Hematopoietic multipotent progenitor cell treated with erythropoietin and hydrocortisone succinate and interleukin-3 and kit ligand, for 8 days (in vitro differentiated cells): ENCODE measurements at places on chromosomes 3 and 15.

GRCh38 chr15:65215496-65215895 is 4.2 kb upstream of the CILP start:
- no peak for DNase-seq

DNA sequence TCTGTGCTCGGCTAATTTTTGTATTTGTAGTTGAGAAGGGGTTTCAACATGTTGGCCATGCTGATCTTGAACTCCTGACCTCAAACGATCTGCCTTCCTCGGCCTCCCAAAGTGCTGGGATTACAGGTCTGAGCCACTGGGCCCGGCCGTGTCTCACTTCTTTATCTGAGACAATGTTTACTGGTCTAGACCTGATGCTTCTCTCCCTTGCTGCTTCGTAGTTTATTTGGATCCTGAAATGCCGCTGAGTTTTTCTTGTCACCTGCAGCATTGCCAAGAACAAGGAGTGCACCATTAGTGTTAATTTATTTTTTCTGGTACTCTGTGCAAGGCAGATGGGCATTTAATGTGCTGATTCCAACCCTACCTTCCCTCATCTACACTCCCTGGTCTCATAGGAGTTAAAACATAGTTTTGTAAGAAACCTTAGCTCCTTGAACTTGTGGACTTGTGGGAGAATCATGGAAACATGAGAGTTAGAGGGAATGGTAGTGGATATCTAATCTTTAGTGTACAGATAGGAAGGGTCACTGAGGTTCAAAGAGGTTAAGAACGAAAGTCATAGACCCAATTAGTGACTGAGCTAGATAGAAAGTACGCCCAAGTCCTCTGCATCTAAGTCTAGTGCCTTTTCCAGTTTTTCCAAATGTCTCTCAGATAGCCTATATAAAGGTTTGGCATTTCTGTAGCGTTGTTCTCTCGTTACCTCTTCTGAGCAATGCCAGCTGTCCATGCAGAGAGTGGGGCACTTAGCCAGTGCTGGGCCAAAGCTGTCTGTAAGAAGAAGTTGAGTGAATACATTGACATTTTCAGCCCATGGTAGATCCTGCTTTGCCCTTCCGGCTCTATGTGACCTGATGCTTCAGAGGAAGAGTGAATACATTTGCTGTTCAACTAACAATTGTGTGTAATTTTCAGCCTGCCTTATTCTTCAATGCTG is 244.1 kb downstream of the LPP start:
- no peak for DNase-seq

DNA sequence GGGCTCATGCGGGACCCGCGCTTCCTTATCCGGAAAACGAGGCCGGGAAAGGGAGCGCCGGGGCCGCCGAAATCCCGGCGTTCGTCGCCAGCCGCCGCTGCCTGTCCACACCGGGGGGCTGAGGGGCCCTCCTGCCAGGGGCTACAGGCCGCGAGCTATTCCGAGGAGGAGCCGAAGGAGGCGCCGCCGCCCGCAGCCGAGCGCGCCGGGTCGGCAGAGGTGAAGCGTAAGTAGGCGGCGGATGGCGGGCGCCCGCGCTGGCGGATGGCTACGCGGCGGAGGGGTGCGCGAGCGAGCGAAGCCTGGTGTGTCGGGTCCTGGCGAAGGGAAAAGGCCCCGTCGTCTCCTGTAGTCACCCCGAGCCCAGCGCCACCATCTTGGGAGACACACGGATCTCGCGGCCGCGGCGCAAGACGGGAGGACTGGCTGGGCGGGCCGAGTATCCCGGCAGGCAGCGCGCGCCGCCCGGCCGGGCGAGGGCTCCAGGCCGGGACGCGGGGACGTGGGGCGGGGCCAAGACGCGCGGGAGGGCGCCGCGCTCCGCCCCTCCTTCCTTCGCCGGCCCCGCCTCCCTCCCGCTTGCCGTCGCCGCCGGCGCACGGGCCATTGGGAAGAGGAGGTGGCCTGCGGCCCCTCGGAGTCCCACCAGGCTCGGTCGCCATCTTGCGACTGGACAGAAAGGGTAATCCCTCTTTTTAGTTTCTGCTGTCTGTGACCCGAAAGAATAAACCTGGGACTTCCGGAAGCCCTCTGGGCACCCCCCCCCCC is at the start of gene UBE3A:
Gene UBE3A (minus strand): TSS at position 424 of the 768 bp plus-strand sequence. CDS start 29,917 bp downstream, outside the sequence.
- peak; percentile 89 for DNase-seq

DNA sequence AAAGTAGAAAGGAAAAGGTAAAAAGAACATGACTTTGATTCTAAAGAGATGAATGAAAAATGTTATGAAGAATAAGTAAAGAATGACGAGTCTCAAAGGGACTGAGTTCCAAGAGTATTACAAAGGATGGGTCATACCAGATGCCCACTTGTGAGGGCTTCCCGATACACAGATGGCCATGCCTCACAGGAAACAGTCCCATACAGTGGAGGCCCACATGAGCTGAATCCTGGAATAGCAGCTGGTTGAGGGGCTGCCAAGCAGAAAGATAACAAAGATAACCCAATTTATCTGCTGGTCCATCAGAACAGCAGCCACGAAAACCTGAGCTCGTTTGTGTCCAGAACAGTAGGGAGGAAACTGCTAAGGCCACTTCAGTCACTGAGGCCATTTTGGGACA is 3.7 kb downstream of the SSR3 start:
- no peak for DNase-seq

DNA sequence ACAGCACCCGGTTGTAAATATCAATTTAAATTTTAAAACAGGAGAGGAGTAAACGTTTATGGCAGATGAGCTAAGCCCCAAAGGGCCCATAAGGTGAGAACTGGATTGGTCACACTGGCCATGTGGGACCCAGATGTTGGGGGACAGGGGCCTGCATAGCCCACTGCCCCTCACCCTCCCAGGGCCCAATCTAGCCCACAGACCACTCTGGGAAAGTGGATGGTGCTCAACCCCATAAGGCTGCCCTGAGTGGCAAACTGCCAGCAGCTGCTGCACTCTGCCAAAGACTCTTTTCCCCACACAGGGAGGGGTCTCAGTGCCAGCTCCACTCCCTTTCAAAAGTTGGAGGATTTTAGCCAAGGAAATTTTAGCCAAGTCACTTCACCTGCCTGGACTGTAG is 42.5 kb downstream of the CCDC12 start:
- no peak for DNase-seq

DNA sequence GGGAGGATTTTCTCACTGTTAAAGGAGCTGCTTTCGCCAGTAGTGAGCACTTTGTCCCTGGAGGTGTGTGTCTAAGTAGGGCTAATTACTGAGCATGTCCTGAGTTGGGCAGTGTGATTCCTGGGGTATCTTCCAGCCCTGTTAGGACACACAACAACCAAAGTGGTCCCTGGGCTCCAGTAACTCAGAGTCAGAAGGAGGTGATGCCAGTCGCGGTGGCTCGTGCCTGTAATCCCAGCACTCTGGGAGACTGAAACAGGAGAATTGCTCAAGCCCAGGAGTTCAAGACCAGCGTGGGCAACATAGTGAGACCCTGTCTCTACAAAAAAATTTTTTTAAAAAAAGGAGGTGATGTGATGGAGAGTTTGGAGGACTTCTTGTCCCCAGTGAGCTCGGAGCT is 37.5 kb downstream of the PML start:
- DNase-seq = no peak

DNA sequence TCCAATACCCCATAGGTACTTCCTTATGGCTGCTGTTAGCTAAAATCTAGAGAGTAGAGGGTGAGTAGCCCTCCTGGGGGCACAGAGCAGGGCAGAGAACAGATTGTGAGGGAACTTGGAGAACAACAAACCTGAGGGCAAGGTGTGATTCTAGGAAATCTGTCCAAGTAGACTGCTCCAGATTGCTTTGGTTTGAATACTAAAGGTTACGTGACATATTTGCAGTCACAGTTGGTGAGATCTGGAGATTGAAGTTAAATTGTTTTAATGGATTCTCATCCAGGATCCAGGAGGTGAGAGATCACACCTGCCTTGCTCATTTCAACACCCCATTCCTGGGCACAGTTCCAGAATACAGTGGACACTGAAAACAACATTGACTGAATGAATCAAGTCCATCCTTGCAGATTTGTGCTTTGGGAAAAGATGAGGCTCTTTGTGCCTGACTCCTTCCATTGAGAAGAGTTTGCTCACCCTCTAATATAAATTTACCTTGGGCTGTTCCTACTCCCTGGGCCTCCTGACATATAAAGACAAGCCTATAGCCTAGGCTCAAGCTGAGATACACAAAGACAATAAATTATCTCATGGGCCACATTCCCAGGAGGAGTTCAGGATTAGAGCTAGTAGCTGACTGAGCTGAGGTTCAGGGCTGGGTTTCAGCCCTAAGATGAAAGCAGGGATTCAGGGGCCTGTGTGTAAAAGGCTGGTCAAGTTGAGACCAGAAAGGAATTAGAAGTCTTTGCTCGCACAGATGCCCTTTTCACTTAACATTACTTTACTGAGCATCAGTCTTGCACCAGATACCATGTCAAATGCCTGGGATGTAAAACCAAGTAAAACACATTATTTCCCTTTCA is 400.9 kb upstream of the MCTP2 start:
- DNase-seq = no peak

DNA sequence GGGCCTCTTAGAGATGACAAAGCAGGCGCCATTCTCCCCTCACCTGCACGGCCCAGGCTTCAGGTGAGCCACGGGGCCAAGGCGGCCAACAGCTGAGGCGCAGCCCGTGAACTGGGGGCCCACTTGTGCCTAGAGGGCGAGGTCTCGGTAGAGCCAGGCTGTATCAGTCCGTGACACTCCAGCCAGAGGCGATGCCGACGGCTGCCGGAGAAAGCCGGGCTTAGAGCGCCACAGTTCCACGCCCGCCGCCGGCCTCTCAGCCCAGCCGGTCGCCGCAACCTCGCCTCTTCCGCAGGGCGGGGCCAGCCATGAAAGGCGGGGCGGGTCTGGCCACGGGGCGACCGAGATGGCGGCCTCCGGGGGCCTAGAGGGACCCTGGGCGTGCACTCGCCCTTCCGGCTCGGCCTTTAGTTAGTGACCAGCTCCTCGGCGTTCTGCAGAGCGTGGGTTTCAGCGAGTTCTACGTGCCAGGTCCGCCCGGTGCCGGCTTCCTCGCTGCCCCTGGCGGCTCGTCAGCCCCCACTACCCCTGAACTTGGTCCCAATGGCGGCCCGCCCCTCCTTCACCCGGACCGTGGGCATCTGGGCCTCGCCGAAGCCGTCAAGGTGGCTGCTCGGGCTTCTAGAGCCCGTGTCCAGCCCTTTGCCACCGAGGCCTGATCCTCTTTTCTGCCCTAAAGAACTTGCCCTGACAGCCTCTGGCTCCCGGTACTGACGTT is at the start of gene ZNF621:
Gene ZNF621 (plus strand): TSS at position 393 of the 718 bp plus-strand sequence. CDS start 881 bp downstream, outside the sequence.
- peak; percentile 84 for DNase-seq

DNA sequence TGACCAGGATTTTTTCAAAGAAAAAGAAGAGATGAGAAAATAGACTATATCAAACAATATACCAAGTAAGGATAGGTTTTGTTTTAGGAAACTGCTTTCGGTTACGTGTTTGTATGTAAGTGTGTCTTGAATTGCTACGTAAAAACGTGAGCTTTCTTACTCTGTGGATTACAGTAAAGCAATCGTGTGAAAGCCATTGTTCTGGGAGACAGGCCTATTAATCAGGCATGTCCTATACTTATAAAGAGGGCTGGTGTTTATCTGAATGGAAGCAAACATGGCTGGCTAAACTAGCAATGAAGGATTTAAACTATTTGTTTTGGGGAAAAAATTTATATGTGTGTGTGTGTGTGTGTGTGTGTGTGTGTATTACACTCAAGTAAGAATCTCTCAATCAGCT is 2.6 kb downstream of the EHHADH start:
- no peak for DNase-seq

DNA sequence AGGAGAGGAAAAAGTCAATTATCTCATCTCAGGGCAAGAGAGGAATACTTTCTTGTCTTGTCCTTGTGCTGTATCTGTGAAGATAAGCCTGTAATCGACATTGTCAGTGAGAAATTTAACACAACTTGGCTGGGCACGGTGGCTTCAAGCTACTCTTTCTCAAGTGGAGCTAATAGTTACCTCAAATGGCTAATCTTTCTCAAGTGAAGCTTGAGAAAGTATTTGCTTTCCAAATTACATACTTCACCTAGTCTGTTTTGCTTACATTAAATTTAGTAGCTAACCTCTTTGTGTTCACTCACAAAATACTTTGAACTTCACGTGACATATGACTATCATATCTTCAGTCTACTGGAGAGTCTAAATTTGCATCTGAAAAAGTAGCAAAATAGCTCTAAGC is 48.3 kb upstream of the B3GALNT1 start:
- no peak for DNase-seq

DNA sequence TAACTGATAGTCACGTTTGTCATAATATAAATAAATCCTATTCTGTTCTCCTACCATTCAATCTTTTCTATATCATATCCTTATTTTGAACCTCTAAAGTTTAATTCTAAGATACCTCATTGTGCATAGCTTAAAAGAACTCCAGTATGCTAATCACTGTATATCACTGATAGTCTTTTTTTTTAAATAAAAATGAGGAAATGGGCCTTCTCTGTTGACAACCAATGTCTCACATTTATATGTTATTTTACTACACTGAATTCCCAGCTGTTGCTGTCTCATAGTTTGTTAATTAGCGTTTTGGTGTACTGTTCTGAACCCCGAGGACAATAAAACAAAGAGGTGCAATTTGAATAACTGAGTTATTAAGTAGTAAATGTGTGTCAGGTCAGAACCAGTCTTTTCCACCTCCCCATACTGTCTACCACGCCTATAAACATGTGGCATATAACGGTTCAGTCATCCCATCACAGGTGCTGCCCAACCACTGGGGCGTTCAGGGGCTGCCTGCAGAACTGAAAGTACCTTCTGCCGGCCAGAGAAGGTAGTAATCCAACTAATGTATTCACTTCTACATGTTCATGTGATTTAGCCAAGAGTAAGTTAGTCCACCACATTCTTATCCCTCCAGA is 14.9 kb downstream of the CBLB start:
- DNase-seq = no peak

DNA sequence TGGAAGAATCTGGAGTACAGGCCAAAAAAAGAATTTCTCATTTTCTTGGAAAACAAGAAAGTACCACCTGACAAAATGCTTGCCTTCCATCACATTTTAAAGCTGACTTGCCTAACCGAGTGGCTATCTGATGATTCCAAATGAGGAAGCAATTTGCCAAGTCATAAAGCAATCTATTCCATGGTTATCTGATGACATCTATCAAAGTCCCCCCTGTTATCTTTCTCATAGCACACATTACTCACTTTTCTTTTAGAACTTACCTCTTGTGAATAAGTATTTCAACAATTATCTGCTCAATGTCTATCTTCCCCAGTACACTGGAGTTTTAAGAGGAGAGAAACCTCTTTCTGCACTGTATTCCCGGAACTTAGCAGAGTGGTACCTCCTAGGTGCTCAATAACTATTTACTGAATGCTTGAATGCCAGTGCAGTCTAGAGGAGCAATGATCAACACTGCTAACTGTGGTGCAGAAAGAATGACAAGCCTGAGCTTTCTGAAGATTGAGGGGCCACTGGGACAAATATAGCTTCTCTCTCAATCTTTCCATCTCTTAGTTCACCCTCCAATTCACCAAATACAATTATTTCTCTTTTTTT is 186.3 kb upstream of the ATP11B start:
- DNase-seq = no peak

DNA sequence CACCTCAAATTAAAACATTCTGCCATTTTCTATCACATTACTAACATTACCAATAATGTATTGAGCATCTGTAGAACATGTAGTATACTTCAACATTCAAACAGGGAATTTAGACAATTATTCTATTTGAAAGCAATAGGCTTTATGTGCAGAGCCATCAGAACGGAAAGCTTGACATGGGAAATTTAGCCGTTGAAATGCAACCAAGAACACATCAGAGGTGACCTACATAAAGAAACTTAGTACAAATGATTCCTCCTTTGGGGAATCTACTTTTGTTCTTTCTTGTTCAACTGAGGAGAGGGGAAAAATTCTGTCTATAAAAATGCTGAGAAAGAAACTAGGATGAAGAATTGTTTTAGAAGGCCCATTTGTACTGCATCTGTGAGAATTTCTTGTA is 38.6 kb upstream of the RBMS3 start:
- DNase-seq = no peak

GRCh38 chr3:184346480-184347190 is 9.2 kb downstream of the FAM131A start:
- peak; percentile 42 for DNase-seq
